Renal cortex interstitium (tissue), 15 donors: ENCODE measurements at places on chromosomes 6 and 20.

DNA sequence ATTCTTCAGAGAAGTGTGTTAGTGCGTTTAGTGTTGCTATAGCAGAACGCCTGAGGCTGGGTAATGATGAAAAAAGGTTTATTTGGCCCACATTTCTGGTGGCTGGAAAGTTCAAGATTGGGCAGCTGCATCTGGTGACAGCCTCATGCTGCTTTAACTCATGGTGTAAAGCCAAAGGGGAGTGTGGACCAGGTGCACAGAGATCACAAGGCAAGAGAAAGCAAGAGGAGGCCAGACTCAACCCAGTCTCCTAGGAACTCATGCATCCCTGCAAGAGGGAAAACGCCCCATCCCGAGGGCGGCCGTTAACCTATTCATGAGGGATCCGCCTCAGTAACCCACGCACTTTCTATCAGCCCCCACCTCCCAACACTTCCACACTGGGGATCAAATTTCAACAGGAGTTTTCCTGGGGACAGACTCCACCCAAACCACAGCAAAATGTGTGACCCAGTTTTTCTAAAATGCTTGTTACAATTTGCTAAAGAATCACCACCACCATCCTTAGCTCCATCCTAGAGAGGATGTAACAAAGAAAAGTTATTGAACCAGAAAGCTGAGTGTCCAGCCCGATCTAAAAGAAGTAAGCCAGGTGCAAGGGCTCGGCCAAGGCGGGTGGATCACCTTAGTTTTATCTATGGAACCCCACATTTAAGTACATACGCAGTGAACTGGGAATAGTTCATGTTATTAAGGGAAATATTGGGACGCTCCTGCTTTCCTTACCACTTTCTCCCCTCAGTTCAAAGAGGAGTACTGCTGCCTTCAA is 164.8 kb downstream of the QKI start:
- DNase-seq = no peak

- DNase-seq = no peak
These were observed 8.3 kb downstream of the APOBEC2 start for GRCh38 chr6:41061196-41061726.

DNA sequence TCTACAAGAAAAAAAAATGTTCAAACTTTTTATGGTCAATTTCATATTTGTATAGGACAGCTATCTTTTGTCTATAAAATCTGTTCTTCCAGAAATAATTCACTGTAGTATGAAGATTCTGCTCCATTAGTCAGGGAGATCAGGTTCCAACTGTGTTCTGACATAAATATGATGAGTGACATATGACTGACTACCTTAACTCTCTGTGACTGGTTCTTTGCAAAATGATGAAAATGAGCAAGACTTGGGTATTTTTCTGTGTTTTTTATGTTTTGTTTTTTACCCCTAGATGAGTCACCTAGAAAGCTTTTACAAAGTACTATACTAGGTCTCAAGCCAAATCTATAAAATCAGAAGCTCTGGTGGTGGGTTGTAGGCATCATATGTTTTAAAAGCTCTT is 229.6 kb downstream of the MMUT start:
- no peak for DNase-seq

GRCh38 chr6:31265926-31266325 is 6.0 kb downstream of the HLA-C start:
- no peak for DNase-seq

DNA sequence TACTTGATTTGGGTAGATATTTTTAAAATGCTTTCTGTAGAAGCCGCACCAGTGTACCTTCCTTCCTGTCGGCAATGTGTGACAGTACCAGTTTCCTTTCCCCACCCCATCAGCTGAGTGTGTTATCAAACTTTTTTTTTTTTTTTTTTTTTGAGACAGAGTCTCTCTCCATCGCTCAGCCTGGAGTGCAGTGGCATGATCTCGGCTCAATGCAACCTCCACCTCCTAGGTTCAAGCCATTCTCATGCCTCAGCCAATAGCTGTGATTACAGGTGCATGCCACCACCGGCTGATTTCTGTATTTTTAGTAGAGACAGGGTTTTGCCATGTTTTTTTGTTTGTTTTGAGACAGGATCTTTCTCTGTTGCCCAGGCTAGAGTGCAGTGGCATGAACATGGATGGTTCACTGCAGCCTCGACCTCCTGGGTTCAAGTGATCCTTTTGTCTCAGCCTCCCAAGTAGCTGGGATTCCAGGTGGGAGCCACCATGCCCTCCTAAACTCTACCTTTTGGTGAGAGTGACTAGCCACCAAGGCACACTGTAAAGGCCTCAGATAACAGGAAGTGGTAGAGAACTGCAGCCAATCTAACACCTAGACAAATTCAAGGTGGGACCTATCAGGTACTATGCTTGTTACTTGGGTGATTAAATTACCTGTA is 26.5 kb upstream of the ZBTB22 start:
- DNase-seq = no peak

DNA sequence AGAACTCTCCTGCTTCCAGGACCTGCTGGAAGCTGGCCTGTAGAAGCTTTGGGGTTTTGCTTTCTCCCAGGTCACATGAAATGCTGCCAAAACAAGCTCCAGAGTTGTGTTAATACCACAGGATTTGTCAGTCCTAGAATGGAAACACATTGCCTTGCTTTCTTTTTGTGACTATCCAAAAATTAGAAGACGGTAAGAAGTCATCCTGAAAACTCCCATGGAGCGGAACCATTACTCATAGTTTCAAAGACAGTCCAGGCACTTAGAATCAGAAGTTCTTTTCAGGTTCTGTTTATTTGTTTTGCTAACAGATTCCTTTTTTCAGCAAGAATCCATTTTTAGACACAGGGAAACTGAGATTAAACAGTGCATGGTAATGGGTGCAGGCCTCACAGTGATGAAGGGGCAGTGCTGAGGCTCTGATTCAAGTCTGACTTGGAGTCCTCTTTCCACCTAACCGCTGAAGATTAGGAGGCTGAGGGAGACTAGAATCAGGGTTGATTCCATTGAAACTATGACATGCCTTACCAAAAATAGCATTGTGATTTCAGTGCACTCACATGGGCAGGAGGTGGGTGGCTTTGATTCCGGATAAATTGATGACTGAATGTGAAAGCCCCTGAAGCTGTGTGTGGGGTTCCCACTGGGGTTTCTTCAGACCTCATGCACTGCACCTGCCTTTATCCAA is 72.2 kb upstream of the NAA20 start:
- DNase-seq = no peak

DNA sequence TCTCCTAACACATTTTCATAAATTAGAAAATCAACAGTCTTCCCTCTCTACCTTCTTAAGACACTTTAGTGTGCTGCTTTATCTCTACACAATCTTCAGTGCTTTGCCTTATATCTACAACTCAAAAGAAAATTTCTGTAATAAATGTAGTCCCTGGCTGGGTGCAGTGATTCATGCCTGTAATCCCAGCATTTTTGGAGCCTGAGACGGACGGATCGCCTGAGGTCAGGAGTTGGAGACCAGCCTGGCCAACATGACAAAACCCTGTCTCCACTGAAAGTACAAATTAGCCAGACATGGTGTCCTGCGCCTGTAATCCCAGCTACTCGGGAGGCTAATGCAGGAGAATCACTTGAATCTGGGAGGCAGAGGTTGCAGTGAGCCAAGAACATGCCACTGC is 9.7 kb upstream of the EDN1 start:
- DNase-seq = no peak

GRCh38 chr20:53652090-53652858 is 58.6 kb upstream of the ZNF217 start:
- DNase-seq = no peak
